ENCODE measurements at places on chromosomes 3 and 15. TPM values are rescaled to one million over a fixed set of nuclear protein-coding genes. Genes with fewer than 3 reads are reported as not detected.

DNA sequence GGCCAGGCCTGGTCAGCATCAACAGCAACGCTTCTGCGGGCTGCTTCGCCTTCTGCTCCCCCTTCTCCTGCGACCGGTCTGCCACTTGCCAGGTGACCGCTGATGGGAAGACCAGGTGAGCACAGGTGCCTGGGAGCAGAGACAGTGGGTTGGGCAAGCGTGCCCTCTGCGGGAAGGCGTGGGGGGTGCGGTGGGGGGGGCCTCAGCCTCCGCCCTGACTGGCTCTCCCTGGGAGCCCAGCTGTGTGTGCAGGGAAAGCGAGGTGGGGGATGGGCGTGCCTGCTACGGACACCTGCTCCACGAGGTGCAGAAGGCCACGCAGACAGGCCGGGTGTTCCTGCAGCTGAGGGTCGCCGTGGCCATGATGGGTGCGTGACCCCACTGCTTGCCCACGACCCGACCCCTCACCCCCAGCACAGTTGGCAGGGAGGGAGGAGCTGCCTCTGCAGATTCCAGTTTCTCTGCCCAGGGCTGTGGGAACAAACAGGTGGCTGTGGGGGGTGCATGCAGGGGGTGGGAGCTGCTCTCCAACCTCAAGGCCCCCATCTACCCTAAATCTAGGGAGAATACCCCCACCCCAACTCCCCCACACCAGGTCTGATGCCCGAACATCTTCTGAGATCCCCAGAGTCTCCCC, 8.8 kb downstream of the STAB1 start:
- H3K4me3 ChIP-seq: no peak overlapping the region
- H3K27me3 ChIP-seq: no peaks in the 10 kb centered on the region
- H3K4me1 ChIP-seq: no peaks in the 10 kb centered on the region
- no peak for DNase-seq
- no peaks in the 10 kb centered on the region for H3K36me3 ChIP-seq

DNA sequence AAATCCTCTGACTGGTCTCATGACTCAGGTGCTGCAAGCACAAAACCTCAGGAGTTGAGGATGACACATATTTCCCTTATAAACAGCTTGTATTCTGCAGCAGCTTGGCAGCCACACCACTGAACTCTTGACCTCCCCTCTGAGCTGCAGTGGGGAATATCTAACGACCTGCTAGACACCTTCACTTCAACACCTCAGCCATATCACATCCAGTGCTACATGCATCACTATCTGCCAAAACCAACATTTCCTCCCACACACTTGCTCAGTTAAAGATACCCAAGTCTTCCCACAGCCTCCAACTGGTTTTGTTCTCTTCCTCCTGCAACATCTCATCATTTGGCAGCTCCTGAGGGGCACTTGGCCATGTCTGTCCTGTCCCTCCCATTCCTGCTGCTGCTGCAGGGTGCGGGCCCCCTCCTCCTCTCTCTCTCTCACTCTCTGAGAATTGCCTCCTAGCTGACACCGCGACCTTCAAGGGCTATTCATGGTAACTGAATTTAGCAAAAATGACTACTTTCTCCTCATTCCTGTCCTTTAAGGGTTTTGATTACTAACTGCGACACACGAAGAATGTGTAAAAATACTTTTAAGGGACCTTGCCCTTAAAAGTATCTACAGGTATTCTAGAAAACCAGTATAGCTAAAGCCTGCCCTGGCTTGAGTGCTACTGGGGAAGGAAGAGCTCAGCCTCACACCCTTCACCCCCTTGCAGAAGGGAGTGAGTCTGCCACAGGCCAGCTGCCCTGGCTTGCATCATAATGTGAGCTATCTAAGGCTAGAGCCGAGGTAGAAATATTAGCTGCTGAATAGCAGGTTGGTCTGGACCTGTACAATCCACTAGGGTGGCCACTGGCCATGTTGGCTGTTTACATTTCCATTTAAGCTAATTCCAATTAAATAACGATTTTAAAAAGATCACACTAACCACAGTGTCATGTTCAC, 5.0 kb upstream of the CCR9 start:
- no peak overlapping the region for H3K27ac ChIP-seq
- H3K27me3 ChIP-seq: no peaks in the 10 kb centered on the region
- H3K4me3 ChIP-seq: no peak overlapping the region
- DNase-seq: no peak
- H3K4me1 ChIP-seq: no peaks in the 10 kb centered on the region

DNA sequence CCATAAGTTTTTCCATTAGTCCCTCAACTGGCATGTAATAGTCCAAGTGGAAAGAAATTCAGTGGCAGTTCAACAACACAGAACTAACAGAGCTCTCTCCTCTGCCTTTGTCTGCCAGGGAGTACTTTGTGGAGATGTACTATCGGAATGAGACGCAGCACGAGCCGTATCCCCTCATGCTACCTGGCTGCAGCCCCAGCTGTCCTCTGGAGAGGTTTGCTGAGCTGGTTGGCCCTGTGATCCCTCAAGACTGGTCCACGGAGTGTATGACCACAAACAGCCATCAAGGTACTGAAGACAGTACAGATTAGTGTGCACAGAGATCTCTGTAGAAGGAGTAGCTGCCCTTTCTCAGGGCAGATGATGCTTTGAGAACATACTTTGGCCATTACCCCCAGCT, 39.4 kb downstream of the ACP3 start:
- H3K36me3 ChIP-seq: no peaks in the 10 kb centered on the region
- H3K27me3 ChIP-seq: no peaks in the 10 kb centered on the region
- H3K27ac ChIP-seq: no peak overlapping the region
- no peaks in the 10 kb centered on the region for H3K4me1 ChIP-seq

- no peaks in the 10 kb centered on the region for H3K27me3 ChIP-seq
- DNase-seq: no peak
- peaks cover 3% of the 10 kb centered on the region for H3K4me1 ChIP-seq
- H3K27ac ChIP-seq: no peak overlapping the region
These were observed 105.3 kb downstream of the TNIK start for GRCh38 chr3:171354706-171355582.

GRCh38 chr3:38582941-38583645, 66.4 kb downstream of the SCN5A start:
- no peaks in the 10 kb centered on the region for H3K27me3 ChIP-seq
- peak; percentile 15 for DNase-seq
- no peak overlapping the region for H3K4me3 ChIP-seq
- no peak overlapping the region for H3K27ac ChIP-seq
- no peaks in the 10 kb centered on the region for H3K4me1 ChIP-seq

GRCh38 chr3:24648063-24648462, 153.4 kb upstream of the THRB start:
- no peaks in the 10 kb centered on the region for H3K4me1 ChIP-seq
- no peaks in the 10 kb centered on the region for H3K27me3 ChIP-seq
- no peak overlapping the region for H3K4me3 ChIP-seq
- DNase-seq: no peak

- H3K4me1 ChIP-seq: no peaks in the 10 kb centered on the region
- DNase-seq: peak; percentile 88
- peaks cover 3% of the 10 kb centered on the region for H3K36me3 ChIP-seq
- peak overlapping the region; percentile 82 for H3K4me3 ChIP-seq
These were observed 646 bp upstream of the SLC35G2 start for GRCh38 chr3:136818191-136818768.

GRCh38 chr15:69395991-69396390, 18.2 kb upstream of the KIF23 start:
- H3K4me3 ChIP-seq: no peak overlapping the region
- DNase-seq: no peak

- DNase-seq: no peak
- no peaks in the 10 kb centered on the region for H3K36me3 ChIP-seq
These were observed 1.3 kb upstream of the BTLA start for GRCh38 chr3:112500621-112501020.

- H3K27ac ChIP-seq: no peak overlapping the region
- no peaks in the 10 kb centered on the region for H3K36me3 ChIP-seq
- DNase-seq: no peak
- no peaks in the 10 kb centered on the region for H3K27me3 ChIP-seq
These were observed 476.9 kb downstream of the SQOR start for GRCh38 chr15:46111730-46112129.

DNA sequence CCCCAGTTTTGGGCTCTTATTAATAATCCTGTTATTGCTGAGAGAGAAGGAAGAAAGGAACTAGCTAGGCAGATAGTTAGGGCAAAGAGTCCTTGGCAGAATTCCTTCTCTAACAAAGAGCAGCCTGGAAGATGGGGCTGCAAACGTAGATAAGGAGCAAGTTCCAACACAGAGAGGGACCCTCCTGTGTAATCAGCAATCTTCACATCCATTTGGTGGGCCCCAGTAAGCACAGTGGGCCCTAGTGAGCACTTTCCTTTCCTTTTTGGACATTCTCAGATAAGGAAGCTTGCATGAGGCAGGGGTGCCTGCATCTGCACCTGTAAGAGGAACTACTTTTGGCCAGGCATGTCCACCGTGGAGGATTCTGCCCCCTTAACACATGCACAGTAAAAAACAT, 119.6 kb upstream of the SGO1 start:
- no peak overlapping the region for H3K27ac ChIP-seq
- H3K4me3 ChIP-seq: no peak overlapping the region
- H3K27me3 ChIP-seq: no peaks in the 10 kb centered on the region
- H3K4me1 ChIP-seq: no peaks in the 10 kb centered on the region
- H3K36me3 ChIP-seq: peaks cover 5% of the 10 kb centered on the region

DNA sequence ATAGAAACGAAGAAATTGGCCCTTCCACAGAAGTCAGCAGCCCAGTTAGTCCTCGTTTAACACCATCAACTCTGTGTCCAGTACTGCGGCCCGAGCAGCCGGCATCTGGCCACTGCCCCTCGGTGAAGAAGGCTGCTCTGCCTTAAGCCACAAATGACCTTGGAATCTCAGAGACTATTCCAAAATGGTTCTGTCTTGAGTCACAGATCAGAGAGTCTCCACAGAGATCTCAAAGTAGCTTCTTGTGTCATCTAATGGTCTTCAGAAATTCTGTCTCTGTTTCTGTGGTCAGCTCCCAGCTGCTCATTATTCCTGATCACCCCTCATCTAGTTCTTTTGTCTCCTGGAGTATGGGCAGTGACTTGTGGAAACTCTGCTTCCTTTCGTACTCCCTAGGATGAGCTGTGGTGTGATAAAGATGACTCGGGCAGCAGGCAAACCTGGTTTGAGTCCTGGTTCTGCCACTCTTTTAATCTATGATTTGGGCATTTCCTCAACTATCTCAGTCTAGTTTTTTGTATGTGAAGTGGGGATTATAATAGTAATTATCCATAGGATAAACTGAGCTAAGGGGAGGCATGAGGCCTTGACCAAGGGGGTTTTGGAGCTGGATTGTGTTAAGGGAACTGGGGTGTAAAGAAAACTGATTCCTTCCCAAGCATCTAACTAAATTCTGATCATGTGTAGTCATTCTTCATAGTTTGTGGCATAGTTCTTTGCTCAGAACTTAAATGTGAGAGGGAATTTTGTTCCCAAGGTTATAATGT, 22.6 kb downstream of the CRTC3 start:
- no peak overlapping the region for H3K4me3 ChIP-seq
- no peak for DNase-seq
- no peaks in the 10 kb centered on the region for H3K4me1 ChIP-seq
- H3K27me3 ChIP-seq: no peaks in the 10 kb centered on the region
- no peak overlapping the region for H3K27ac ChIP-seq
- H3K36me3 ChIP-seq: no peaks in the 10 kb centered on the region

DNA sequence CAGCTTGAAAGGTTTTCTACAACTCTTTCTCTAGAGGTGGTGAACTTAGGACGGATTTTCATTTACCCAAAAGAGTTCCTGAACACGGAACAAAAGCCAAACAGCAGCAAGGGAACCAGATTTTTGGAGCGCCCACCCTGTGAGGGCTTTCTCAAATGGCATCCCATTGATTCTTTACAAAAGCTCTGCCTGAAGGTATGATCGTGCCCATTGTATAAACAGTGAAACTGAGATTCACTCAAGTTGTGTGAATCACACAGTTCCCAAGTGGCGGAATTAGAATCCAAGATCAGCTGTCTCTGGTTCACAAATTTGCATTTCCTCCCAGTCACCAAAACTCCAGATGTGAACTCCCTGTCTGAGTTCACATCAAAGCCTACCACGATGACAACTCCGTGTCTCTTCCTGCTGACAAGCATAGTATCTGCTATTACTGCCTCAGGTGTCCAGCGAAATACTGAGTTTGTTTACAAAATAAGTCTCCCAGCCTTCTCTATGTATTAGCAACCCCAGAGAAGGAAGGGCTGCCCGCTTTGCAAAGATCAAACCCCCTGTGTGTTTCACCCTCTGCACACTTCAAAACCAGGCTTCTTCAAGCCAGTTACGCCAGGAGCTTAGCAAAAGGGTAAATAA, 235.9 kb upstream of the ST8SIA2 start:
- H3K36me3 ChIP-seq: peaks cover 3% of the 10 kb centered on the region
- peaks cover 19% of the 10 kb centered on the region for H3K4me1 ChIP-seq
- peak; percentile 26 for DNase-seq
- H3K27me3 ChIP-seq: no peaks in the 10 kb centered on the region

GRCh38 chr3:168325684-168326083, 230.0 kb upstream of the GOLIM4 start:
- H3K36me3 ChIP-seq: no peaks in the 10 kb centered on the region
- no peak overlapping the region for H3K27ac ChIP-seq
- no peak overlapping the region for H3K4me3 ChIP-seq
- no peaks in the 10 kb centered on the region for H3K27me3 ChIP-seq
- no peak for DNase-seq

GRCh38 chr3:111838133-111838532, 20.9 kb upstream of the PHLDB2 start:
- peaks cover 11% of the 10 kb centered on the region for H3K27me3 ChIP-seq
- no peaks in the 10 kb centered on the region for H3K36me3 ChIP-seq
- H3K27ac ChIP-seq: no peak overlapping the region
- H3K4me3 ChIP-seq: no peak overlapping the region

DNA sequence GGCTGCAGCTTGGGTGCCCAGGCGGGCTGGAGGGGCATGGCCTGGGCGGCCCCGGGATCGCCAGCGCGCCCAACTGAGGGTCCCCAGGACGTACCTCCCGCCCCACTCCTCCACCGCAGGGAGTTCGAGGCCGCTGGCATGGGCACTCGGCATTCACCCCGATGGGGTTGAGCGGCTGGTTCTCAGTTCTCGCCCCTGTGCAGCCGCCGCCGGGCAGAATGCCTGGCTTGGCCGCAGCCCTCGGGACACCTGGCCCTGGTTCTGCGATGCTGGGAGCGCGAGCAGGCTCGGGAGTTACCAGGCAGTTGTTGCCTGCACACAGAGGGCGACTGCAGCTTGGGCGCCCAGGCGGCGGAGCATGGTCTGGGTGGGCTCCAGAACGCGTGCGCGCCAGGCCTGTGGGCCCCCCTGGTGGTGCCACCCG, 121.4 kb downstream of the LMLN start:
- H3K4me3 ChIP-seq: peak overlapping the region; percentile 44
- DNase-seq: peak; percentile 53
- H3K4me1 ChIP-seq: no peaks in the 10 kb centered on the region
- H3K27ac ChIP-seq: no peak overlapping the region
- peaks cover 11% of the 10 kb centered on the region for H3K27me3 ChIP-seq

GRCh38 chr3:126858887-126859286, 124.0 kb upstream of the PLXNA1 start:
- no peak overlapping the region for H3K27ac ChIP-seq
- H3K36me3 ChIP-seq: peaks cover 5% of the 10 kb centered on the region
- peaks cover 2% of the 10 kb centered on the region for H3K4me1 ChIP-seq
- no peaks in the 10 kb centered on the region for H3K27me3 ChIP-seq

- peak; percentile 63 for DNase-seq
- no peak within 1 kb of the TSS for H3K27ac ChIP-seq
- H3K4me1 ChIP-seq: no peaks in the 10 kb centered on the region
- H3K4me3 ChIP-seq: peak within 1 kb of the TSS; percentile 62
- peaks cover 8% of the 10 kb centered on the region for H3K27me3 ChIP-seq
These were observed at the start of gene CHRNA3 for GRCh38 chr15:78620527-78621421. CHRNA3 (minus strand) TSS chr15:78620996; CDS start chr15:78620794, 202 bp downstream.

Gene IGF1R
- 73.3 TPM for total RNA-seq

Gene FSIP1
- 0.64 TPM for total RNA-seq

Gene A4GNT
- not detected for total RNA-seq

Gene KLHL40
- total RNA-seq: not detected

Gene SOX14
- total RNA-seq: 0.57 TPM

Gene GABRR3
- not detected for total RNA-seq

Gene CLN6
- total RNA-seq: 71.9 TPM

Gene LDHAL6B
- not detected for total RNA-seq

Gene SLC22A14
- not detected for total RNA-seq

All from H9 (cell line).